Stimulated activated CD4-positive, alpha-beta T cell treated with anti-CD3 and anti-CD28 coated beads, Interleukin-4, amount 100 ng/mL, for 48 hours (primary cell): ENCODE measurements at places on chromosomes 16 and 17.

DNA sequence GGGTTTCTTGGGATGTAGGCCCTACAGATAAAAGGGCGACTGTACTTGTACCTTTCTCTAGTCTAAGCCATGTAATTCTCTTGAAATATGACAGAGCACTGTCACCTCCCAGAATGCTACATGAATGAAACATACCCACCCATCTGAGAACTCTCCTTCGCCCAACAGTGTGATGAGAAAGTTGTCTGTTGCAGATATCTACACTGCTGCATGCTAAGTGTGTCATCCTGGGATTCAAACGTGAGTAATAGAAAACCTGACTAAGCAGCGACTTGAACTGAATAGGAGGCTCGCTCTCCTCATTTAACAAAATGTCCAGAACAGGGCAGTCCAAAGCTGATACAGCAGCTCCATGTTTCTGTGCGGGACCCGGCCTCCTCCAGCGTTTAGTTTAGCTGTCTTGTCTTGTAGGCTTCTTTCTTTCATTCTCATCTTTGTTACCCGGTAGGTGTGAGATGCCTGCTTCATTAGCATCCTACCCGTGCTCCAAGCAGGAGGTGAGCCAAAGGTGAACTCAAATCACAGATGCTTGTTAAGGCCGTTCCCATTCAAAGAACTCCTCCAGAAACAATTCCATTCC, 211.9 kb downstream of the PRKCA start:
- DNase-seq = no peak

- no peak for DNase-seq
These were observed 7.8 kb upstream of the MYH8 start for GRCh38 chr17:10429421-10430045.

- no peak for DNase-seq
These were observed 102.2 kb upstream of the SDK2 start for GRCh38 chr17:73746314-73747073.

GRCh38 chr16:13441675-13442074, 478.3 kb upstream of the ERCC4 start:
- DNase-seq = no peak

GRCh38 chr16:29857133-29857760, 5.8 kb downstream of the CDIPT start:
- DNase-seq = no peak

DNA sequence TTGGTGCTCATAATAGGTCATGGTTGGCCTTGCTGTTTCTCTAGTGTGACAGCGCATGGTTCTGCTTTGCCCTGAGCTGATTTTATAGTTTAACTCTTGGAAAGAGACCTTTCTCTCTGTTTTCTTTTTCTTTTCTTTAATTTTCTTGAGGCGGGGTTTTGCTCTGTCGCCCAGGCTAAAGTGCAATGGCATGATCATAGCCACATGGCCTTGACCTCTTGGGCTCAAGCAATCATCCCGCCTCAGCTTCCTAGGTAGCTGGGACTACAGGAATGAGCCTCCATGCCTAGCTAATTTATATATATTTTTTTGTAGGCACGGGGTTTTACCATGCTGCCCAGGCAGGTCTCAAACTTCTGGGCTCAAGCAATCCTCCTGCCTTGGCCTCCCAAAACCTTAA, 80.4 kb upstream of the DNAJA2 start:
- no peak for DNase-seq

DNA sequence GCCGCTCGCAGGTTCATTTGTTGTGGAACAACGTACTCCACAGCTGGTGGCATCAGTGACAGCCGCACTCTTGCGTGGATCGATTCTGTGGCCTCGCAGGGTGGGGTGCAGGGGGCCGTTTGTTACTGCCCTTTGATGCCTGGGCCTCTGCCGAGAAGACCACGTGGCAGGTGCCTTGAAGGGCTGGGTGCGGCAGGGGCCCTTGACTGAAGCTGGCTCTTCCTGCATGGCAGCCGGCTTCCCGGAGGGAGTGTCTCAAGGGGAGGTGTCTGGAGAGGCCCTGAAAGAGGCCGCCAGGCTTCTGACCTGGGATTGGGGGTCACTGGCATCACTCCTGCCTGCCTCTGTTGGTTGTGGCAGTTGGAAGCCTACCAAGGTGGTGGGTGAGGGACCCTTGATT, 43.8 kb downstream of the TBCD start:
- no peak for DNase-seq

DNA sequence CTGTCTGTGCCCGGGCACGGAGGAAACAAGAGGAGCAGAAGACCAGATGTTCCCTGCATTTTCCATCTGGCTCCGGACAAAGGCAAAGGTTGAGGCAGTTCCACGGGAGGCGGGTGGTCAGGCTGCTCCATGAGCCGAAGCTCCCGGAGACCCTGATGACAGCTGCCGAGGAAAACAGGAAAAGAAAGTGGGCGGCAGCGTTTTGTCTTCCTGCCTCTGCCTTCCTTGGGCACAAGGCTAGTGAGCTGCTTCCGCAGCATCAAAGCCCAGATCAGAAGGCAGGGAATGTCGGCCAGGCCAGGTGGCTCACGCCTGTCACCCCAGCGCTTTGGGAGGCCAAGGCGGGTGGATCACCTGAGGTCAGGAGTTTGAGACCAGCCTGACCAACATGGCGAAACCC, 16.2 kb downstream of the SLC43A2 start:
- DNase-seq = no peak

- DNase-seq = no peak
These were observed 8.1 kb upstream of the CBX2 start for GRCh38 chr17:79769570-79770506.

DNA sequence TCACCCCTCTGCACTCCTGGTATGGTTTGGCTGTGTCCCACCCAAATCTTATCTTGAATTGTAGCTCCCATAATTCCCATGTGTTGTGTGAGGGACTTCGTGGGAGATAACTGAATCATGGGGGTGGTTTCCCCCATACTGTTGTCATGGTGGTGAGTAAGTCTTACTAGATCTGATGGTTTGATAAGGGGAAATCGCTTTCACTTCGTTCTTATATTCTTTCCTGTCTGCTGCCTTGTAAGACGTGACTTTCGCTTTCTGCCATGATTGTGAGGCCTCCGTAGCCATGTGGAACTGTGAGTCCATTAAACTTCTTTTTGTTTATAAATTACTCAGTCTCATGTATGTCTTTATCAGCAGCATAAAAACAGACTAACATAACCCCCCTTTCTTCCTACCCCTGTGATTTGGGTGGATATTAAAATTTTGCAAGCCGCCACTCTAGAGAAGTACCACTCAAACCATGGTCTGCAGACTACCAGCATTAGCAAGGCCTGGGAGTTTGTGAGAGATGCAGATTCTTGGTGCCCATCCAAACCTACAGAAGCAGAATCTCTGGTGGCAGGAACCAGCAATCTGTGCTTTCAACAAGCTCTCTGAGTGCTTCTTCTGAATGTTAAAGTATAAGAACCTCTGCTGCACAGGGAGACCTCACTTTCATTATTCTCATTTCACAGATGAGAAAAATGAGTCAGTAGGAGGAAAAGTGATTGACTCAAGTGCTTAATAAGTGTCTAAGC, 999.5 kb upstream of the EEF2KMT start:
- DNase-seq = no peak

GRCh38 chr17:2239882-2240430, 63.6 kb downstream of the SMG6 start:
- no peak for DNase-seq
